ENCODE measurements at places on chromosomes 4 and X.

DNA sequence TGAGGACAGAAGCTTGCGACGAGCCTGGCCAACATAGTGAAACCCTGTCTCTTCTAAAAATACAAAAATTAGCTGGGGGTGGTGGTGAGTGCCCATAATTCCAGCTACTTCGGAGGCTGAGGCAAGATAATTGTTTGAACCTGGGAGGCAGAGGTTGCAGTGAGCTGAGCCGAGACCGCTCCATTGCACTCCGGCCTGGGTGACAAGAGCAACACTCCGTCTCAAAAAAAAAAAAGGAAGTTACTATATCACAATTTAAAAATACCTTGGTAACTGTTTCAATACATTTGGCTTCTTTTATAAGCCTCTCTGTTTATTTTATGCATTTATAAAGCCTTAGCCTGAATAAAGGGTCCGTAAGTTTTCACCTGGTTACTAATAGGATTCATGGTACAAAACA is 46.6 kb upstream of the CHRNA9 start:
- no peak for DNase-seq

DNA sequence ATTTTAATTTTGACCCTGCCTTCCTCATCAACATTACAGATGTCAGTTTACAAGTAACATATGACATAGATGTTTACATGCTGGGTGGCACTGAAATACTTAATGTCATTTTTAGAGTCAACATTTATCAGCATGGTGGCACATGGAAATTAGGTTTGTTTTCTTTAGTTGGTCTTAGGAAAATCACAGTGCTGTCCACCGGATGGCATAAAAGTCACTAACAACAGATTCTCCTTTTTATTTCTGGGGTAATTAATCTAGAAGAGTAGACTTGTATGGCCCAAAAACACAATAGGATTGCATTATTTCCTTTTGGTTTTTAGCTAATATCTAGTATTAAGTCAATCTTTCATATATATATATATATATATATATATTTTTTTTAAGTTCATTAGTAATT is 88.6 kb upstream of the HHIP start:
- DNase-seq, result no peak

GRCh38 chr4:73541251-73541650 is 59.7 kb downstream of the AFM start:
- DNase-seq, result no peak

- peak; percentile 82 for DNase-seq
Observed at GRCh38 chr4:6917461-6918271, 8.0 kb downstream of the TBC1D14 start.

DNA sequence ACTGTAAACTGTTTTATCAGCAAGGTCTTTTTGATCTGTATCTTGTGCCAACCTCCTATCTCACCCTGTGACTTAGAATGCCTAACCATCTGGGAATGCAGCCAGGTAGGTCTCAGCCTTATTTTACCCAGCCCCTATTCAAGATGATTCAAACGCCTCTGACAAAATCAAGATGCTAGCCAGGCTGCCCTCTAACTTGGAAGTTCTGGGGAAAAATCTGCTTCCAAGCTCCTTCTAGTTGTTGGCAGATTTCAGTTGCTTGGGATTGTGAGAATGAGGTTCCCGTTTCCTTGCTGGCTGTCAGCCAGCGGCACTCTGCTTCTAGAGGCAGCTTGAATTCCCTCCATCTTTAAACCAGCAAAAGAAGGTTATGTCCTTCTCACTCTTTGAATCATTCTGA is 34.7 kb downstream of the LUZP4 start:
- no peak for DNase-seq

- DNase-seq, result no peak
Observed at GRCh38 chrX:2707334-2707760, 16.3 kb downstream of the CD99 start.

GRCh38 chr4:8316251-8316771 is 46.8 kb downstream of the HTRA3 start:
- DNase-seq, result no peak

- DNase-seq, result peak; percentile 7
Observed at GRCh38 chr4:173013232-173013930, 155.2 kb upstream of the GALNT7 start.

DNA sequence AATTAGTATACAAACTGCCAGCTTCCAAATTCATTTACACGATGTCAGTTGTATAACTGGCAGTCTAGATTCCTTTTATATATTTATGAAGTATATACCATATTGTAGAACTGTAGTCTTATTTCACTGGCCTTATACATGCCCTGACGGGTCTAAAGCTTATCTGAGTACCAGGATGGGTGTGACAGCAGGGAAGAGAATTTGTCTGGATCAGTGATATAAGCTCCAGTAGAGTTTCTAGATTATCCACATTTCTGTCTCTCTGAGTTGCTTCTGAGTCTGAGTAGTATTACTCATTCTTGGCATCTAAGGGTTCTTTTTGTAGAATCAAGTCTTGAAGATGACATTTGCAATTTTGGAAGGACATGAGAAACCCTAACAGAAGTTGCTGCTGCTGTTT is 101.3 kb downstream of the RPA4 start:
- DNase-seq, result no peak

GRCh38 chr4:145195167-145195952 is 15.0 kb upstream of the OTUD4 start:
- no peak for DNase-seq

- no peak for DNase-seq
Observed at GRCh38 chr4:182233310-182234090, 9.7 kb upstream of the TENM3 start.

GRCh38 chr4:143381189-143382118 is 44.8 kb downstream of the GAB1 start:
- DNase-seq, result no peak

GRCh38 chr4:102735582-102735981 is 25.2 kb downstream of the MANBA start:
- DNase-seq, result no peak

GRCh38 chrX:21952624-21953023 is 12.1 kb downstream of the SMS start:
- no peak for DNase-seq

GRCh38 chr4:164700471-164700870 is 53.5 kb upstream of the SMIM31 start:
- DNase-seq, result no peak

DNA sequence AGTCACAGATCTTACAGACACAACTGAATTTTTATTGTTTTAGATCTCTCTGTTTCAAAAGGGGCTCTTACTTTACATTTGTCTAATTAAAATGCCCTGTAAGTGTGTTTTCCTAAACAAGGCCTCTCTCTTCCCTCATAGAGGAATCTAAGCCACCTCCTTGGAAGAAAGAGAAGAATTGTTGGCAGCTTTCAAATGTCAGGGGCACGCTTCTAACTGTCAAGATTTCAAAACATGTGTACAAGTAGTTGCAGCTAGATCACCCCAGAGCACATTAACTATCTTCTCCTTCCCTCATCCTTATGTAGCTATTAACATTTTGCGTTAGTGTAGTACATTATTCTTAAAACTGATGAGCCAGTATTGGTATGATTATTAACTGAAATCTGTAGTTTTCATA is 266.5 kb upstream of the BOD1L1 start:
- DNase-seq, result no peak

DNA sequence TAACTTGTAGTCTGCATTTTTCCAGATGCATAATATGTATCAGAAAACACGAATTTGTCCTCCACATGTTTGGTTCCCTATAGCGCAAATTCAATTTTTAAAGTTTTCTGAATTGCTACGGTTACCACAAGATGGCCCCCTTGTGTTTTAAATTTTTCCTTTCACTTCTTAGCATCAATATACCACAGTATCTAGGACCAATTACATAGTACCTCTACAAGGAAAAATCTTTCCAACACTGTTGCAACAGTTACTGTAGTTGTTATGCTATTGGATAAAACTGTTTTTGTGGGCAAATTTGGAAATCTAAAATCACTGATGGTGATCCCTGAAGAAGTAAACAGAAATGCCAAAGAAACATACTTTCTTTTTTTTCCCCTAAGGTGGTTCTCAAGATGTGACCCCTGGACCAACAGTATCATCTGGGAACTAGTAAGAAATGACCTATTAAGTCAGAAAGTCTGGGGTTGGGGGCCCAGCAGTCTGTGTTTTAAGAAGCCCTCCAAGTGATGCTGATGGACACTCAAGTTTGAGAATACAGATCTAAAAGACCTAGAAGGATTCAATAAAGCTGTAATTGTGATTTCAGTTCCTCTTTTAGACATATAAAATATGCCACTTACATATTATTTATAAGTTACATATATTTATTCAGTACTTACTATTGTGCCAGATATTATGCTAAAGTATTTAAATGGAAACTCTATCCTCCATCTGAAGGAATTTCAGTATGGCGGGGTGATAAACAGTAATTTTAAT is 3.1 kb downstream of the ZGRF1 start:
- DNase-seq, result peak; percentile 0

DNA sequence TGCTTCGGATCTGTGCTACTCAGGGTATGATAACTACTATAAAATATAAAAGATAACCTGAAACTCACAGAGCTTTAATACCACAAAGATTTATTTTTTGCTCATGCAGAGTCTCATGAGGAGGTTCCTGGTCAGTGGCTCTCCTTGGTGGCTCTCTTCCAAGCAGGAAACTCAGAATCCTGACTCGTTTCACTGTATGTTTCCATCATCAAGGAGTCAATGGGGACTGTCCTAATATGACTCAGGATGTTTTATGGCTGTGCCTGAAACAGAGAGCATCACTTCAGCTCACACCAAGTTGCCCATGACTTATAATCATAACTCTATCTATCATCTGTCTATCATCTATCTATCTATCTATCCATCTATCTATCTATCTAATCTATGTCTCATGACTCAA is 620.8 kb upstream of the NR3C2 start:
- DNase-seq, result no peak

DNA sequence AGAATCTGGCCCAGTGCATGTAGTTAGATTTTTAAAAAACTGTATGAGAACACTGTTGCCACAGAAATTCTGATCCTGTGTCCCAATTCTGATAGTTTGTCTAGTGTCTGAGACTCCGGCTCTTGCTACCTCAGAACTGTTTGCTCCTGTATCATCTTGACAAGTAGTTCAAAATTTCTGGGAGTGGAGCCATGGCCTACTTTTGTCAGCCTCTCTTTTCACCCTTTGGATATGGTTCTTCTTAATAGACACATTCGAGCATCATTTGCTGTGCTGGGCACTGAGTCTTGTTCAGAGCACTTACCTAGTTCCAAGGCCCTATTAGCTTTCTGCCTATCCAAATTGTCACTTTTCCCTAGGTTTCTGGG is 46.9 kb downstream of the ATP10D start:
- no peak for DNase-seq

- no peak for DNase-seq
Observed at GRCh38 chr4:74528178-74528577, 83.2 kb downstream of the AREG start.

- DNase-seq, result no peak
Observed at GRCh38 chr4:153488006-153488891, 22.1 kb downstream of the TMEM131L start.

DNA sequence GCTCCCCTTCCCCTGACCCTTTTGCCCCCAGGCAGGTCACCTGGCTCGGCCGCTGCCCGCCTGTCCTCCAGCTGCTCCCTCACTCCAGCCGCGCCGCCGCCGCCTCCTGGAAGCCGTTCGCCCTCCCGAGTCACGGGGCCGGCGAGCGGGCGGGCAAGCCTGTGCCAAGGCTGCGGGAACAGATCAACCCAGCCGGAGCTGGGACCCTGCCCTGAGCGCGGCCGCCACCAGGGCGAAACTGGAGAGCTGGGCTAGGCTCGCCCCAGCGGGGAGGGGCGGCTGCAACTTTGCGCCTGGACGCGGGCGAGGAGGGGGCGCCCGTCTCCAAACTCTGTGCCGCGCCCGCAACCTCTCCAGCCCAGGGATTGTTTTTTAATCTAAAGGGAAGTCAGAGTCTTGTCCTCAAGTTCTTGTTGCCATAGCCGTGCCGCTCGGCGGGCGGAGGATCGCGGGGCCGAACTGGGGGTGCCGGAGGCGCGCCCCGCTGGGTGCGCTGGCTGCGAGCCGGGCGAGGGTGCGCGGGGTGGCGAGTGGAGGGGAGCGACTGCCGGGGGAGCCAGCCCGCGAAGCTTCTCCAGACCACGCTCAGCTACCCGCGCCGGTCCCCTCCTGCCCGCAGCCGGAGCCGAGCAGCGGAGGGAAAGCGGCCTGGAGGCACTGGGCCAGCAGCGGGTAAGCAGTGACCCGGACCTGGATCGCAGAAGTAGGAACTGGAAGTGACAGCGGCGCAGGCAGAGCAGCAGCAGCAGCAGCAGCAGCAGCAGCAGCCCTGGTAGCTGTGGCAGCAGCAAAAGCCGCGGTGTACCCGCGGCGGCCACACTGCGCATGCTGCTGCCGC is 13.4 kb downstream of the ARHGEF6 start:
- peak; percentile 15 for DNase-seq

DNA sequence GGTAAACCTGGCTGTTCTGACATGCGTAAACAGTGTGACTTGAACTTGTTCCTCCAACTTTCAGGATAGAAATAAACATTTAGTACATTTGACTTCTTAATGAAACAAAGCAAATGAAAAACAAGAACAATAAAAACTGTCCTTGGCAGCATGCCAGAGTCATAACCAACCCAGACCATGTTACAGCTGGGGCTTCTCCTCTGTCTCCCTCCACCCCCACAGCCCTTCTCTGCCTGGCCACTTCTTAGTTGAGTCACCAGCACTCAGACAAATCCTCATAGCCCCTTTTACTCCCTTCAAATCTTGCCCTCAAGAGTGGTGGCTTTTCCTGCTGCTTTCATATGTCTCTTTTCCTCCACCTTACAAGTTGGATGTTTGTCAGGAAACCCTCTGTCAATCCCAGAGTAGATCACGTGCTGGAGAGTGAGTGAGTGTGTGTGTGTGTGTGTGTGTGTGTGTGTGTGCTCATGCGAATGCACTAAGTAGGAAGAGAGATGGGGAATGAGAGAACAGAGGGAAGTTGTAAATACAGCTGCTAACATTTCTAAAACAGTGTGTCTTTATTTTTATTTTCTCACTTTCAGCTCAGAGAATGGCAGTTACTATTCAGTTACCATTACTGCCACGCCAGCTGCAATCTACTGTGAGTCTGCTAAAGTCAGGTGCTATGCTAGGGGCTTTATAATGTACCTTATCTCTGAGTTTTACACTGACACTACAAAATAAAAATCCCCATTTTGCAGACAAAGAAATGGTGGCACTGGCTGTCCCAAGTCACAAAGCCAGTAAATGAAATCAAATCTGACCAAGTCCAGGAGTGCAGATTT is 15.0 kb downstream of the SCARB2 start:
- DNase-seq, result peak; percentile 79

DNA sequence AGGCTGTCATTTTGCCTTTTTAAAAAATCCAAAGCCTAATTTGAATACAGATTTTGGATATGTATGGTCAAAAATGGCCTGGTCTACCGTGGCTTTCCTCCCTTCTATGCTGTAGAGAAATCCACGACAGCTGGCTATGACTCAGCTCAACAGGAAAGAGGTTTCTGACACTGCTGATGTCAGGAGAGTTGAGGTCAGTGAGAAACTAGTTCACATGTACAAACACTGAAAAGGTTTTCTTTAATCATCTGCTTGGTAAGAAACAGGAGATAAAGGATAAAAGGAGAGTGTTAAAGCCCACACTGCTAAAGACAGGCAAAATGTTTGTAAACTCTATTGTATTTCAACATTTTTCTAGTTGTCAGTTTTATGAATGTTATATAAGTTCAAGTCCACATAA is 113.9 kb downstream of the NYX start:
- no peak for DNase-seq

GRCh38 chr4:54800831-54801530 is 143.2 kb downstream of the KIT start:
- DNase-seq, result no peak

All from NCI-H1105 (cell line).